ENCODE measurements at places on chromosomes 4 and X.

- DNase-seq = no peak
These were observed 78.3 kb upstream of the EGFL6 start for GRCh38 chrX:13491061-13491460.

GRCh38 chrX:71815121-71815905 lies 52.2 kb downstream of the CXorf49B start:
- DNase-seq = no peak

DNA sequence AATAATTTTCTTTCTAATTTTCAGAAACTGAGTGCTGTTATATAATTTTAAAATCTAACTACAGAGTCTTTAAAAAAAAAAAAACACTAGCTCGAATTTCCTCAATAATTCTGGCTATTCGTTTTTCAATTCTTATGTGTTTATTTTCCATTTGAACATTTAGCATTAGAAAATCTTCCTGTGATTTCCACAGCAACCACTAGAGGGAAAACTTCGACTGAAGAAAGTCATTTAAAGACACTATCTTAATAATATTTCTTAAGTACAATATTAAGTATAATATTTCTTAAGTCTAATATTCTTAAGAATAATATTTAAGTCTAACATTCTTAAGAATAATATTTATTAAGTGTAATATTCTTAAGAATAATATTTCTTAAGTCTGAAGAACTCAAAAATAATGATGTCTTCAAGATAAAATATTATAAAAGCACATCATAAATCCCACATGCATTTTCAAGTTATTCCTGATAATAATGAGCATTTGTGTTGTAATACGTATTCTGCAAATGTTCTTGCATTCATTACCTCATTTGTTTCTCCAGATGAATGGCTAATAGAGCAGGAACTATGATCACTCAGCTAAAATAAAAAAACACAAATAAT lies 118.4 kb upstream of the WDR17 start:
- peak; percentile 2 for DNase-seq

- DNase-seq = no peak
These were observed 234.4 kb upstream of the GPC4 start for GRCh38 chrX:133649651-133650050.

- DNase-seq = no peak
These were observed 127.5 kb upstream of the BMP3 start for GRCh38 chr4:80903020-80903419.

DNA sequence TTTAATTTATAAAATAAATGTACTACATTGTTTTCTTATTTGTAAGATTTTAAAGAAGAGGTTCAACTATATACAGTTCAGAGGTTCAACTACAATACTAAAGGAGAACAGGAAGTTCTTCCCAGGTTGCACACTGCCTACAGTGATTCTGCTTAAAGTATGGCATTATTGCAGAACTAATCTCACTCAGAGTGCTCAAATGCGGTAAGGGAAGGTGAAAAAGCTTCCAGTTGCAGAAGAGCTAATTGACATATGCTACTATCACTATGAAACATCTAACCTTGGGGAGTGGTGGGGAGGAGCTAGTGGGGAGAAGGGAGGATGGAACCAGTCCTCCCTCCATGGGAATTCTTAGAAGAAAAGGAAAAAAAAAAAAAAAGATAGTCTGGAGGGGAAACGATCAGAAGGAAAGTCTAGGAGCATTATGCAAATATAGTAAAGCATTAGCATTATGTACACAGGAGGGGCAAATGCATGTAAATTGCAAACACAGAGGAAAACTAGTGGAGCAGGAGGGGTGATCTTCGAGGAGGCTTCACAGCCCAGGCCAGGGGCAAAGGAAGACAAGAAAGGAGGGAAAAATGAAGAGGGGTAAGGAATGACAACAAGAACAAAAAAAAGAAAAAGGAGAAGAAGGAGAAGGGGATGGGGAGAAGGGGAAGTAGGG lies 32.0 kb upstream of the MMAA start:
- DNase-seq = no peak

DNA sequence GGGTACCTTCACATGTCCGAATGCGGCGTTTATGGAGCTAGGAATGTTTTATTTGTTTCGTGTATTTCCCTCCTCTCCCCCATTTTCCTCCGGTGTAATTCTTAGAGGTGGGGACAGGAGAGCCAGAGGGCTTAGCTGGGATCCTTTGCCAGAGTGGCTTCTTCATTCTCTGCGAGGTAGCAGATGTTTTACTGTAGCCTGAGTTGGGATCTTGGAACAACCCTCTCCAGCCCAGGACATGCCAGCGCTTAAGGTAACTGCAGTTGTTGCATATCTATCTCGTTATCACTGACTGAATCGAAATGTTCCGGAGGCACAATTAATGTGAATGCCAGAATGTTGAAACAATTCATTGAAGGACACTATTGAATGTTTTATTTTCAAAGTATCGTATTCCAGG lies 59.0 kb upstream of the DYNLT3 start:
- no peak for DNase-seq

GRCh38 chr4:152063621-152064240 lies 302.9 kb upstream of the GATB start:
- DNase-seq = no peak

- no peak for DNase-seq
These were observed 336.5 kb downstream of the PDGFC start for GRCh38 chr4:156635051-156635450.

GRCh38 chr4:106421441-106422296 lies 53.1 kb upstream of the GIMD1 start:
- peak; percentile 31 for DNase-seq

DNA sequence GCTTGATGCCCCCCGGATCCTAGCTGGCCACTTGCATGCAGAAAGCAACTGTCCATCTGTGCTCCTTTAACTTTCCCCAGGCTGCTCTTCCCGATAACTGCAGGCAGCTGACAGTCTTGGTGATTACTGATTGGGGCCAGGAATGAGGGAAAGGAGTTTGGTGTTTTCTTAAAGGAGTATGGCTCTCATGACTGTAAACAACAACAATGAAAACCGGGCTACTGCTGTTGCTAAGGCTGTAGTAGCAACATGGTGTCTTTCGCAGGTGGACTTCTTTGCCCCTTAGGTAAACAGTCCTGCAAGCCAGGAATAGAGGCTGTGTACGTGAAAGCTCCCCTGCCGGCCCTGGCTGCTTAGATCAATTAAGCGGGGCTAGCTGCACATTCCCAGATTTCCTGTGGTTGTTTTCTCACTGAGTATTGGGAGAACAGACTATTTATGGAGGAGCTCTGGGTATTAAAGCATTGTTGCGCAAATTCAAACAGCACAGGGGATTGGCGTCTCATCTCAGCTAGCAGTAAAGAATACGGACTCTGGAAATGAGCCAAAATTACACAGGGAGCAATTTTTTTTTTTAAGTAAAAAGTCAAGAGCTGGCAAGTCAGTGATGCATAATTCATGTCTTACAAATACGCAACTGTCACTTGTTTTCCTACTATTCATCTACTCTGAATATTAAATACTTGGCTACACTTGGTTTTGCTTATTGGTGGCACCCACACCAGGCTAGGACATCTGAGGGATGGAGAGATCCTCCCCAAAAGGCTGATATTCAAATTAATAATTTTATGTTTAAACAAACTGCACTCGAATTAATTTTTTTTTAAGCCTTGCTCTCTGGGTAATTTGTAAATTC lies 61.6 kb upstream of the NAP1L5 start:
- DNase-seq = no peak

- DNase-seq = no peak
These were observed 112.5 kb downstream of the RASGEF1B start for GRCh38 chr4:81359207-81359606.

GRCh38 chr4:15653864-15654592 lies 1.1 kb downstream of the FBXL5 start:
- DNase-seq = no peak

- DNase-seq = no peak
These were observed 43.9 kb upstream of the NEIL3 start for GRCh38 chr4:177265729-177266128.

- no peak for DNase-seq
These were observed 179.4 kb downstream of the BANK1 start for GRCh38 chr4:101969965-101970364.

DNA sequence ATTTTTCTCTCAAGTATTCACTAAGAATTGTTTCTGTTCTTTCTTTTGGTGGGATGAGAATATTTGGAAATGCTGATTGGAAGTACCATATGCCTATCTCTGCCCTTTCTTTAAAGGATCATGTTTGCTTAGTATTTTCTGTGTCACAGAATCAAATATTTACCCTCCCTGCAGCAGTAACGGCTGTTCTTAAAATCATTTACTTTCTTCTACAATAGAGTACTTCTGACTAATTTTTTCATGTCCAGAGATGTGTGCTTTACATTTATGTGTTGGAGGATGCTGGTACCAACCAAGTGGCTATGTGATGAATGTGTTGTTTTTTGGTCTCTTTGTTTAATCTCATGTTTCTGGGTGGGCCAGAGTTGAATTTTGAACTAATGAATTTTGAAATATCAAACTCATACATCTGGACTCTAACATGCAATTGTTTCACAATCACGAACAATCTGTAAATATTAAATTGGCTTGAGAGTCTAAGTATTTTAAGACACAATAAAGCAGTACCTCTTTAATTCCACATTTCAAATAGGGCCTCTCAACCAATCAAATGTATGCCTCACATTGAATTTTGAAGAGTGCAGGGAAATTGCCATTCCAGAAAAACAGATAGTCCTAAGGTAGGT lies 59.4 kb upstream of the ARSJ start:
- DNase-seq = no peak

DNA sequence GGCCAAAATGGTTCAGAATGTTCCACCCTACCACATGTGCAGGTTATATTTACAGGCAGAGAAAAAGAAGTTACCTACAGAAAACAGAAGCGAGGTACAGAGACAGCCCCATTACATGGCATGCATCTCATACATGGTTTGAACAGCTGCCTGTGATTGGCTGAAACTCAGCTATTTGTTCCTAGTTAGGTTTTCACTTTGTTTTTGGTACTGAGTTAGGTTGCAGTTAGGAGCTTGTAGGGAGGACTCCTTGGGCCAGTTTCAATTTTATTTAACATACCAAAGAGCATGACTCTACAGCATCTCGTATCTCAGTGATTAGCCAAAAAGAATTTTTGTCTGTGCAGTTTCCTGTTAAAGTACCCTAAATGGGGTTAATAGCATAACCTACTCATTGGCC lies 392.0 kb downstream of the MAPK10 start:
- DNase-seq = no peak

DNA sequence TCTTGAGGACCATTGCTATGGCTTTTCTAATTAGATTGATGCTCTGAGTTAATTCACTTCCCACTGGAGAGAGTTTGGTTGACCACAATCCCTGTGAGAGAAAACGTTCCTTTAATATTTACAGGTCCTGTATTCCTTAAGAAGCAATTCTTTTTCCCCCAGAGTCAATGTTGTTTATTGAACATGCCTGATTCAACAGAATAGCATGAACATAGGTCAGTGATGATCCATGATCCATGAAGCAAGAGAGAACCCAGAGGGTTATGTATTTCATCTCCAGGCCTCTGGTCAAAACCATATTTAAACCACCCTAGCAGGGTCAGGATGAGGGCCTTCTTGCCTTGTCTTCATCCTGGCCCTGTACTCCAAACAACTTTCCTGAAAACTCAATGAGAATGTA lies 39.4 kb upstream of the EFHC2 start:
- no peak for DNase-seq

- DNase-seq = no peak
These were observed 75.4 kb downstream of the FAM13A start for GRCh38 chr4:88981556-88981955.

DNA sequence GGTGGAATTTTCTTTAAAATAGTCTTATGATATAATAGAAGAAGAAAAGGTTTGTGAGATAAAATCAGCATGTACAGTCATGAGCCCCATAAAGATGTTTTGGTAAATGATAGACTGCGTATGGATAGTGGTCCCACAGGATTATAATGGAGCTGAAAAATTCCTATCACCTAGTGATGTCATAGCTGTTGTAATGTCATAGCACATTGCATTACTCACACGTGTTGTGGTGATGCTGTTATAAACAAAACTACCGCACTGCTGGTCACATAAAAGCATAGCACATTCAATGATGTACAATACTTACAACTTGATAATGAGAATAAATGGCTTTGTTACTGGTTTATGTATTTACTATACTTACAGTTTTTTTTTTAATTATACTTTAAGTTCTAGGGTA lies 715.2 kb upstream of the HTR2C start:
- DNase-seq = no peak

DNA sequence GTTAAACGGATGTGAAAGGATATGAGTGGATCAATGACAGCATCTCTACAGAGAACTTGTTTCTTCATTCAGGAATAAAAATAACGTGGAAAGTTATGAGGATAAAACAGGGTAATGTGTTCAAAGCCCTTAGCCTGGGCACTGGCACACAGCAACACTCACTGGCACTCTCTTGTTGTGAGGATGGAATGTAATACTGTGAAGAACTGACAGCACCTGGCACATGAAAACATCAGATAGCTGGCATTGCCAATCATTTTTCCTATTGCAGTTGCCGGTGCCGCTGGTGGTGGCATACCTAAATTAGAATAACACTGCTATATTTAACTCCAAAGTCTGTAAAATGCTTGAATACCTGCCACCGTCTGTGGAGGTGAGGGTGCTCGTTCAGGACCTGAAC lies 1061.2 kb downstream of the DMD start:
- no peak for DNase-seq

- DNase-seq = no peak
These were observed 1607.7 kb downstream of the ARAP2 start for GRCh38 chr4:34636623-34637022.

DNA sequence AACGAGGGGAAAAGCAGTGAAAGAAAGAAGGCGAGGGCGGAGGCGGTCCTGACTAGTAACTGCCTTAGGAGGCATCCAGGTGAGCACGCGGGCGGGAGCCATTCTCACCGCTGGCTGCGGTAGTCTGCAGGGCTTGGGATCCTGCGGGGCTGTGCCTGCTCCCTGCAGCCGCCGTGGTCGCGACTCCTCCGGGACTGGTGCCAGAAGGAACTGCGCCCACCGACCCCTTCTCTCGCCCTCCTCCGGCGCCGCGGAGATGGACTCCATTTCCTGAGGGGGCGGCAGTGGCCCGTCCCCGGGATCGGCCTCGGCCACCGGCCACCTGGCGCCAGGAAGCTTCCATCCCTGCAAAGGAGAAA lies 543 bp downstream of the NFXL1 start:
- DNase-seq = no peak

DNA sequence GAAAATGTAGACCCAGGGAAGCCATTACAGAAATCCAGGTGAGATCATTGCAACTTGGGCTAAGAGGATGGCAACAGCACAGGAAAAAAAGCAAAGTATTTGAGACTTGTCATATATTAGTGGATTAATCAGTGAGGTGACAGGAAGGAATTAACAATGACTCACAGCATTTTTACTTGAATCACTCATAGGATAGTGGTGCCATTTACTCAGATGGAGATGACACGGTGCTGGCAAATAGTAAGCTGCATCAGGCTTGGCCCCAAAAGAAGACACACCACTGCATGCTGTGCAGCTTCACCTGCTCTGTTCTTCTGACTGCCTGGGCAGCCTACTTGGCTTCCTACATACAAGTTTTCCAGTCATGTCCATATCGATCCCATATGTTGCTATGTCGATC lies 144.8 kb downstream of the FRYL start:
- no peak for DNase-seq

- no peak for DNase-seq
These were observed 119.3 kb downstream of the C4orf51 start for GRCh38 chr4:145799223-145799622.

- DNase-seq = no peak
These were observed 88.6 kb upstream of the PTCHD1 start for GRCh38 chrX:23246001-23246400.

- DNase-seq = no peak
These were observed 86.6 kb downstream of the DNAAF6 start for GRCh38 chrX:107293056-107293455.
